Stimulated activated CD8-positive, alpha-beta memory T cell treated with anti-CD3 and anti-CD28 coated beads, Interleukin-4, amount 100 ng/mL, for 48 hours (primary cell): ENCODE measurements at places on chromosomes 3 and 15.

DNA sequence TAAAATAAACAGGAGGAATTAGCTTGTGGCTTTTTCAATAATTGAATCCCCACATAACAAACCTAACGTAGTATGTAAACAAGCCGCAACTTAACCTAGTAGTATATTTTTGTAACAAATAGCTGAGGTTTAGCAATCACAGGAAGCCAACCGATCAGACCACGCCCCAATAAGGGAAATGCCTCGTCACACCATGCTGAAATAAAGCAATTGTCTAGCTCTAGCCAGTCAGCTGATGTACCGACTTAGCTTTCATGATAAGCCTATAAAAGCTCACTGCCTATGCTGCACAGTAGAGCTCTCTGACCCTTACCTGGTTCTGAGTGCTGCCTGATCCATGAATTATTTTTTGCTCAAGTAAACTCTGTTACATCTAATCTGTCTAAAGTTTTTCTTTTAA is 208.9 kb downstream of the ROBO1 start:
- no peak for DNase-seq

DNA sequence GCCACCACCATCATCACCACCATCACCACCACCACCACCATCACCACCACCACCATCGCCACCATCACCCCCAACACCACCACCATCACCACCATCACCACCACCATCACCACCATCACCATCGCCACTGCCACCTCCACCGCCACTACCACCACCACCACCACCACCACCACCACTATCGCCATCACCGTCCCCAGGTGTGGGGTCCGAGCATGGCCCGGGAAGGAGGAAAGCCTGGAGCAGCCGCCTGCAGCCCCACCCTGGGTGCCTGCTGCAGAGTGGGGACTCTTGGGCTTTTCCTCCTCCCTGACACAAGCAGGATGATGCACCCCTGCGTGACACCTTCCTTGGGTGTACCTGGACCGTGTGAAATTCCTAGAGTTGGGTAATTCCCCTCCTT is 43.9 kb downstream of the MUC4 start:
- no peak for DNase-seq

- DNase-seq, result no peak
Observed at GRCh38 chr3:152219216-152219615, 49.5 kb upstream of the MBNL1 start.

- DNase-seq, result no peak
Observed at GRCh38 chr15:50753463-50753862, 12.0 kb downstream of the SPPL2A start.
